ENCODE measurements at places on chromosomes 5 and 9.

DNA sequence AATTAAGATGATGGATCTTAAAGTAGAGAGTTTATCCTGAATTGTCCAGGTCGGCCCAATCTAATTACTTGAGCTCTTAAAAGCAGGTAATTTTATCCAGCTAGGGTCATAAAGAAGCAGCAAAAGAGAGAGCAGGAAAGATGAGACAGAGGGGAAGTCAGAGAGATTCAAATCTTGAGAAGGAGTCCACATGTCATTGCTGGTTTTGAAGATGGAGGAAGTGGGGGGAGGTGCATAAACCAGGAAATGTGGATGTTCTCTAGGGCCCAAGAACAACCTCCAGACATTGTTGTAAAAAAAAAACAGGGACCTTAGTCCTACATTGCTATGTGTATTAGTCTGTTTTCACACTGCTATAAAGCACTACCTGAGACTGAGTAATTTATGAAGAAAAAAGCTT is 66.4 kb downstream of the SLCO4C1 start:
- DNase-seq = no peak

DNA sequence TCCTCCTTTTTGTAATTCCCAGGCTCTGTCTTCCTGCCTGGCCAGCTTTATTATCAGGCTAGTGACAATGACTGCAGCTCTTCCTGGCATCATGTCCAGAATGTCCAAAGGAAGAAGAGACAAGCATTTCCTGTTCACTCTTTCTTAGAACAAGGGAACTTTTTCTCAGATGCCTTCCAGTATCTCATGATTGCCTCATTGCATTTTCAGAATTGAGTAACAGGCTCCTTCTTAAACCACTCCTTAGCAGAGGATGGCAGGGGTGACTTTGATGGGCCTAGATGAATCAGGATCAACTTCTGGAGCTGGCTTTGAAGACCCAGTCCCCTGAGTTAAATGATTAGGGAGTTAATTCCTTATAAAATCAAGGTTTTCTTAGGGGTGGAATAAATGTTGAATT is 92.9 kb upstream of the RASGRF2 start:
- no peak for DNase-seq

DNA sequence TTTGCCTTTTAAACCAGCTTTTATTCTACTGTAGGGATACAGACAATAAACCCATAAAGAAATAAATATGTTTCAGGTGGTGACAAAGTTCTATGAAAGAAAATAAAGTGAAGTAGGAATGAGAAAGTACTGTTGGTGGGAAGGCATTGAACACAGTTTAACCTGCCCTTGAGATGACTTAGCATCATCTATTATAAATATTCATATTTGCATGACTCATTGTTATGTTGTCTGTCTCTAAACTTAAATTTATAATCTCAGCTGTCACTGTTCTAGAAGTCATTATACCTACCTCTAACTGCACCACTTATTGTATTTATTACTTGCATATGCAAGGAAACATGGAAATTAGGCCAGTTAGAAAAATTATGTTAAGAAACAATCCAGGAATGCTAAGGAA is 202.2 kb downstream of the CHSY3 start:
- no peak for DNase-seq

- DNase-seq = no peak
Observed at GRCh38 chr5:173771121-173771724, 116.9 kb upstream of the CPEB4 start.

- no peak for DNase-seq
Observed at GRCh38 chr9:80012557-80013330, 441.0 kb downstream of the TLE4 start.

DNA sequence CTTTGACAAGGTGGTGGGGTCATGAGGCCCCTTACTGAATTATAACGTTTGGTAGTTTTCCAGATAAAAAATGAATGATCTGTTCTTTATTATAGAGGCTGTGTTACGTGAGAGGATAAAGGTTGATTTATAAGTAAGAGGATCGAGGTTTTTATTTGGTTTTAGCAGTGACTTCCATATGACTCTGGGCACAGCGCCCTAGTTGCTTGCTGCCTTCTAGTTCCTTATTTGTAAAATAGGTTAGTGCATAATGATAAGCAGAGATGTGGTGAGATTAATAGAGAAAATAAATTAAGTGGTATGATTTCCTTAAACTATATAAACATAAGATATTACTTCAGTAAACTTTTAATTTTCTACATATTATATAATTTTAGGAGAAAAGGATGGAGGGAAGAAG is 29.8 kb downstream of the MRRF start:
- no peak for DNase-seq

GRCh38 chr9:133935328-133936005 is 56.7 kb downstream of the VAV2 start:
- DNase-seq = peak; percentile 29

DNA sequence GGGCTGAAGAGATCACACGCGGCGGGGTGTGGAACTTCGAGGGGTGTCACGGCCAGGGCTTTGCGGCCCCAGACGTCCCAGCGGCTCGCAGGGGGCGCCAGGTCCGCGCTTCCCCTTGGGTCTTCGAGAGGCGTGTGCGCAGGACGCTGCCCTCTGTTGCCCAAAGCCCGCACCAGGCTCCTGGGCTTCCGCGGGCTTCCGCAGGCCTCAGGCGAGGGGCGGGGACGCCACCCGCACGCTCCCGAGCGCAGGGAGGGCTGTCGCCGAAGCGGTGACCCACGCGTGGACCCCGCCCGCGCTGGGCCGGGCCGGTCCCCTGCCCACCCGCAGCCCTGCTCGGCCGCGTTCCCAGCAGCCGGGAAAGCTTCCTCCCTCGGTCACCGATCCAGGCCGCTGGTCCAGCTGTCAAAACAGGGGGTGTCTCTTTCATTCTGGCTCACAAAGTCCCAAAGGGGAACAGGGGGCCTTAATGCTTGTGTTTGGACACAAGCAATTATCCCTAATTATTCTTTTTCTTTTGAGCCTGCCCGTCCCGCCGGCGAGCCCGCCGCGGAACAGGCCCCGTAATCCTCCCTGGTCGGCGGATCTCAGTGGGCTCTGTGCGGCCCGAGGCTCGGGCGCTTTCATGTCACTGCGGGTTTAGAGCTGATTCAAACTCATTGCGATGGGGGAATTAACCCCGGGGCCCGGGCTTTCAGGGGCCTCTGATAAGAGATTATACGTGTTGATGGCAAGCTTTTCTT is 60.6 kb downstream of the TMEM174 start:
- no peak for DNase-seq

DNA sequence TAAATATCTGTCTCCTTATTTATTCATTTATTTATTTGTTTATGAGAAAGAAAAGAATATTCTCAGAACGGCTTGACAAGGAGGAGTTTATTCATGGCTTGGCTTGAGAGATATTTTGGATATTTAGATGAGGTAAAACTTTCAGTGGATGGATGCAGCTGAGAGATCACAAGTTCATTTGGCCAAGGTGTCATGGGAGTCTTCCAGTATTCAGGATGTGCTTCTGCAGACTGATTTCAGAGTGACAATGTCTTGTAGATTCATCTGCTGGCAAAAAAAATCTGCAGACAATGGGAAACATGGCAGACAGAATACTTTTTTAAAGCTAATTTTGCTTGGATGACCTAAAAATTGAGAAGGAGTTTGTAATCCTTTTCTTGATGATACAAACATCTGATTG is 38.5 kb downstream of the XRCC4 start:
- no peak for DNase-seq

- peak; percentile 43 for DNase-seq
Observed at GRCh38 chr5:122515709-122516431, 203.8 kb downstream of the SNCAIP start.

DNA sequence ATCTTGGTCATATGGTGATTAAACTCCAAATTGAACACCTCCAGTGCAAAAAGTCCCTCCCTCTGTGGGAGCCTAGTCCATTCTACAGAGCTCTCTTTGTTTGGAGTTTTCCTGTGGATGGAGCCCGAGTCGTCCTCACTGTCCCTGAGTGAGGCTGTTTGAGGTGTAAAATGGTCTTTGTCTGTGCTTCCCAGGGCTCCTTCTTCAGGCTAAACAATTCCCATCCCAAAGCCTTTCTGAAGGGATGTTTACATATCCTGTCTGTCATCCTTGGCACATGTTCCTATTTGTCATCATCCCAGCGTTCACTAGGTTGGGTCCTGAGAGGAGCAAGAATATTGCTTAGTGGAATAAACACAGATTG is 68.9 kb downstream of the COL27A1 start:
- DNase-seq = peak; percentile 61

GRCh38 chr9:131737426-131737825 is 2.5 kb downstream of the RAPGEF1 start:
- DNase-seq = no peak

GRCh38 chr5:90015584-90016018 is 394.0 kb downstream of the CETN3 start:
- no peak for DNase-seq

- peak; percentile 53 for DNase-seq
Observed at GRCh38 chr9:83920469-83920926, 734 bp downstream of the KIF27 start.

- DNase-seq = no peak
Observed at GRCh38 chr9:3992924-3993323, 306.9 kb downstream of the GLIS3 start.

- DNase-seq = no peak
Observed at GRCh38 chr9:136882109-136882946, 4.0 kb upstream of the TRAF2 start.

- DNase-seq = peak; percentile 71
Observed at GRCh38 chr5:1112596-1113331, 901 bp upstream of the SLC12A7 start.

DNA sequence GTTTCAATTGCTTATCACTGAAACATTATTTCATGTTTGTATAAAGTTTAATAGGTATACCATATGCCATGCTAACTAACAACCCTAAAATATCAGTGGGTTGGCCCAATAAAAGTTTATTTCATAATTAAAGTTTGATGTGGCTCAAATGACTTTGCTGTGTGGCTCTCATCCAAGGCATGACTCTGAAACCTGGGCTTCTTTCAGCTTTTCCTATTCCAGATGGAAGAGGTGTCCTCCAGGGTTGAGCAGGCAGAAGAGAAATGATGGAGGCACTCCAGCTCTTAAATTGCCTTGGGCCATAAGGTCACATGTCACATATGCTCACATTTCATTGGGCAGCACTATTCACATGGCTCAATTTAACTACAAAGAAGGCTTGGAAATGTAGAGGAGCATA is 101.9 kb downstream of the MACIR start:
- no peak for DNase-seq

- DNase-seq = no peak
Observed at GRCh38 chr5:173913686-173914321, 25.7 kb downstream of the CPEB4 start.

DNA sequence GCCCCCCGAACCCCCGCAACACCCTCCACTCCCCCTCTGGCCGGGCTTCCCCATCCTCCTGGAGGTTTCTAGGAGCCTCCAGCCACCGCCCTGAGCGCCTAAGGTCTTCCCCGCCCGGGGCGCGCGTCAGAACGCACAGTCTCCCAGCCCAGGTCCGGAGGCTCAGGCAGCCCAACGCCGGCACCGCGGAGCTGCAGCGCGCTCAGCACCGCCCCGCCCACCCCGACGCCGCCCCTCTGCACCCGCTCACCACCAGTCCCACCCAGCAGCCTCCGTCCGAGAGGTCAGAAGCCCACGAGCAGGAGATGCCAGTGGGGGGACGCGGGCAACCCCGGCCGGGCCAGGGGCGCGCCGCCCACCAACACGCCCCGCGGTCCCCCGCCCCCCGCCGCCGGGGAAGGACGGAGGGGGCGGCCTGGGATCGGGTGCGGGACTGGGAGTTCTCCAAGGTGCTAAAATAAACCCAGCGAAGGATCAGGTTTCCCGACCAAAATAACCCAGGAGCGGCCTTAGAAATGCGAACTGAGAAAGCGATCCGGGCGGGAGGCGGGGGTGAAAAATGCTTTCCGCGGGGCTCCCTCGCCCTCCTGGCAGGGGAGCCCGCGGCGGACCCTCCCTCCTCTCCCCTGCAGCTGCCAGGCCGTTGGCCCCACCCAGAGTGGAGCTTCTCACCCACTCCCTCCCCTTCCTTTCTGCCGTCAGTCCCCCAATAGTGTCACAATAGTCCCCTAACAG is 6.5 kb upstream of the FAM78A start:
- no peak for DNase-seq

- DNase-seq = no peak
Observed at GRCh38 chr9:3292311-3292710, 233.5 kb downstream of the RFX3 start.

- DNase-seq = no peak
Observed at GRCh38 chr5:66252849-66253248, 108.7 kb downstream of the SREK1 start.

- no peak for DNase-seq
Observed at GRCh38 chr5:113227798-113228197, 207.0 kb downstream of the TSSK1B start.

- no peak for DNase-seq
Observed at GRCh38 chr5:78661691-78662090, 13.1 kb upstream of the LHFPL2 start.

- no peak for DNase-seq
Observed at GRCh38 chr5:60332244-60333004, 367.5 kb downstream of the DEPDC1B start.

DNA sequence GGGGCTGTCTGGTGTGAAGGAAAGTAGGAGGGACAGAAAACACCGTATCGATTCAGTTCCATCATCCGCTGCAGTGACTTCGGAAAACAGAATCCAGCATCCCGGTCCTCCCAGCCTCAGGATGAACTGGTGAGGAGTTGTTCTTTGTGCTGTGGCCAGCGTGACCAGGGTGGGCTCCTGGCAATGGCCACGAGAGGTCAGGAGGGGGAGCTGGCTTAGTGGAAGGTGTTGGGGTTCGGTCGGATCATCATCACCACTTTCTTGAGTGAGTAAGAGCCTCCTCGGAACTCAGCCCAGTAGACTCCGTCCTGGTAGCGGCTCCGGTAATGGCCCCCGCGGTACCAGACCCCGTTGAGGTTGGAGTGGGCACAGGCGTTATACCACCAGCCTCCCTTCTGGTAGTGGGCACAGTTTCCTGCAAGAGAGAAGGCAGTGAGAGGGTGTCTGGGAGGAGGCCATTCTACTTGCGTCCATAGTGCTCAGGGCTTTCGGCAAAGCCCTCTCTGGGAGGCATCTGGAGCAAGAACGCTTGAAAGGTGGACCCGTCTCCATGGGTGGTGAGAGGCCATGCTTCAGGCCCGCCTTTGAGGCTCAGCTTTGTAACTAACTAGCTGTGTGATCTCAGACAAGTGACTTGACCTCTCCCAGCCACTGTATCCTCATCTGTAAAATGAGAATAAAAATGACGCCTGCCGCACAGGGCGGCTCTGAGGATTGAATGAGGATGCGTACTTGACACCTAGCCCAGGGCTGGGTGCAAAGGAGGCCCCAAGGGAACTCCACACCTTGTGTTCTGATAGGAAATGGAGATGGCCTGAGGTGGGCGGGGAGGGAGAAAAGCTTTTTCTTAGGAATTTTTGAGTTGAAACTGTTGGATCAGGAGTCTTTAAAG is 33.5 kb downstream of the ANGPTL2 start:
- DNase-seq = no peak

DNA sequence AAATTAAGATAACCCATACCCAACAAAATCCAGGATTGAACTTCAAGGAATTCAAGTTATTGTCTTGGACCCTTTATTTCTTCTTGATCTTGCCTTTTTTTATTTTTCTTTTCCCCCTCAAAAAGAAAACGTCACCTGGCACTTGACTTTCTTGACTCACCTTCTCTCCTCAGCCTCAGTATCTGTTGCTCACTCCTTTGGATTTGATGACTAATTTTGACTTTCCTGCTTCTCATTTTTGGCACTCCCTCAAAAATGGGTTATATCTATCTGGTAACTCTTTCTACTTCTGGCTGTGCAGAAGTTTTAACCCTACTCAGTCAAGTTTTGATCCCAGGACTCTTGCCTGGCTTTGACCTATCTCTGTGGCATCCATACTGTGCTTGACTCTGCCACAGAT is 66.6 kb upstream of the SPATA31D4 start:
- DNase-seq = no peak

- DNase-seq = no peak
Observed at GRCh38 chr5:159170021-159170420, 39.3 kb downstream of the RNF145 start.
